Stimulated activated CD8-positive, alpha-beta memory T cell treated with anti-CD3 and anti-CD28 coated beads, Interleukin-15, amount 100 ng/mL, for 48 hours (primary cell): ENCODE measurements at places on chromosomes 12 and 14.

- no peak for DNase-seq
These were observed 38.2 kb upstream of the SYCP3 start for GRCh38 chr12:101777485-101777884.

DNA sequence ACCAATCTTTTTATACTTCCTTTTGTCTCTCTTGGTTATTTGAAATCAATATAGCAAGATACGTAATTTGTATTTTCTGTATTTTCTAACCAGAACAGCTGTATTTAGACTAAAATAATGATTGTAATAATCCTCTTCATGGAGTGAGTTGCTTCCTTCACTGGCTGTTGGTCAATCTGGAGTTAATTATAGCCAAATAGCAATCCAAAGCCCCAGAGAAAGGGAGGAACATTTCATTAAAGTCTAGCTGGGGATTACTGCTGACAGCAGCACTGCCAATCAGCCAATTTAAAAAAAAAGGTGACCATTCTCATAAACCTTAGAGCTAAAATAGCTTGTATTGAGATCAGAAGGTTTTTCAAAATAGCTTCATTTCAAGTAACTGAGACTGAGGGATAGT, 118.0 kb downstream of the TRHDE start:
- DNase-seq, result no peak

DNA sequence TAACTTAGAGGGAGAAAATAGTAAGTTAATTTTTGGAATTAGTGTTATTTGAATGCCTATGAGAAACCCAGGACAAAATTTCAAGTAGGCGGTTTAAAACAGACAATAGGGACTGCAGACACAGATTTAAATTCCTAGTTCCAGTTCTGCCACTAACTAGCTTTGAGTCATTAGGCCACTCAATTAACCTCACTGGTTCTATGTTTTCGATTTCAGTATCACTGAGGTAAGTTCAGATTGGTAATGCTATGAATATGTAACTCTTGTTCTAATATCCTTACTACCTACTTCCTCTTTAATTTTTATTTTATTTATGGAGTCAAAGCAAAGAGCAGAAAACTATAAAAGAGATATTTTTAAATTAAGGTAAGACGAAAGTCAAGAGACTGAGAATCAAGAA, 52.6 kb downstream of the GALC start:
- no peak for DNase-seq

DNA sequence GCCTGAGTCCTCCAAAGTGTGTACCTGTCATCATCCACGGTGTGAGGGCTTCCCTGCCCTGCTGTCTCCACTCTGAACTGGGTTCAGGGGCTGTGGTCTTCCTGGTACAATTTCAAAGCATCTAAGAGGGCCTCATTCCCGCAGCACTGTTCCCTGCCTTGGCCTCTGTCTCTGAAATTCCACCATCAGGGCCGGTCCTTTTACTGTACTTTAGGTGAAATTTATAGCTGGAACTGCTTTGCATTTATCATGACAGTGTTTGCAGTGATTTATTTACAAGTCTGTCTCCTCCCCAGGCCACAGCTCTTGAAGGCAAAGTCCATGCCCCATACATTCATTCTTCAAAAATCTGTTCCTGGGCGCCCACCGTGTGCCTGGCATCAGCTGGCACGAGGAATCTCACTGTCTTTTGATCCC, 36.9 kb upstream of the NCOR2 start:
- DNase-seq, result no peak

DNA sequence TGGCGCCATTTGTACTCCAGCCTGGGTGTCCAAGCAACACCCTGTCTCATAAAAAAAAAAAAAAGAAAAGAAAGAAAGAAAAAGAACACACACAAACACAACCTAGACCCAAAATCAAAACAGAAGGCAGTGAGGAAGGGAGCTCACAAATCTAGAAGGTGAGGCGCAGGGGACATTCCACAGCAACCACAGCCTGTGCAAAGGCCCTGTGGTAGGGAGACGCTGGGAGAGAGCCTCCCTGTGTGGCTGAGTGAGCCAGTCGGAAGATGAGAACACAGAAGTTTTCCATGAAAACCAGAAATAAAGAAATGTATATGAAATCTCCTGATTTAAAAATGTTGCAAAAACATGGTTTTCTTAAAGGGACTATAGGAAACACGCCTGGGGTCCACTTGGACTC, 44.6 kb downstream of the SCARB1 start:
- DNase-seq, result no peak

DNA sequence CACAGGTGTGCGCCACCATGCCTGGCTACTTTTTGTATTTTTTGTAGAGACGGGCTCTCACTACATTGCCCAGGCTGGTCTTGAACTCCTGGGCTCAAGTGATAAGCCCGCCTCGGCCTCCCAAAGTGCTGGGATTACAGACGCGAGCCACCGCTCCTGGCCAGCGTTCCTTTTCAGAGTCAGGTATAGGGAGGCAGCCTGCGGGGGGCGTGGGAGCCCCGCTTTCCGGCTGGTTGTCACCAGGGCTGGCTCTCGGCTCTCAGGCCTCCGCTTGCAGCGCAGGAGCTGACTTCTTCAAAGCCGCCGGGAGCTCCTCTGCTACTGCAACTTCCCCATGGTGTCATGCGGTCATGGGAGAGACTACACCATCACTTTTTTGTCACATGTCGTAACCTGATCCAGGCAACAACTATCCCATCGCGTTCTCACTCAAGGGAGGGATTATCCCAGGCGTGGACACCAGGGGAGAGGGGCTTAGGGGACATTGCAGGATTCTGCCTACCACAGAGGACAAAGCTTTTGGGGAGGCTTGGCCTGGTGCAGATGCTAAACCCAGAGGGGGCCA, 129.4 kb downstream of the SCARB1 start:
- no peak for DNase-seq

DNA sequence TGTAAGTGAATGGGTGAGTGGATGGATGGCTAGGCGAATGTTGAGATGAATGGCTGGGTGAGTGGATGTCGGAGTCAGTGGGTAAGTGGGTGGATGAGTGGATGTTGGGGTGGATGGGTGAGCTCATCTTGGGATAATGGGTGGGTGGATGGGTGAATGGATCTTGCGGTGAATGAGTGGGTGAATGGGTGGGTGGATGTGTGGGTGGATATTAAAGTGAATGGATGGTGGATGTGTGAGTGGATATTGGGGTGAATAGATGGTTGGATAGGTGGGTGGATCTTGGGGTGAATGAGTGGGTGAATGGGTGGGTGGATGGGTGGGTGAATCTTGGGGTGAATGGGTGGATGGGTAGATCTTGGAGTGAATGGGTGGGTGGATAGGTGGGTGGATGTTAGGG, 51.9 kb downstream of the CMKLR1 start:
- DNase-seq, result no peak
